ENCODE measurements at places on chromosomes 7 and 10.
A peak's percentile ranks its signal among the peaks of the same experiment; 100 is the strongest.

GRCh38 chr10:116207690-116208089 lies 65.3 kb downstream of the GFRA1 start:
- DNase-seq: no peak

DNA sequence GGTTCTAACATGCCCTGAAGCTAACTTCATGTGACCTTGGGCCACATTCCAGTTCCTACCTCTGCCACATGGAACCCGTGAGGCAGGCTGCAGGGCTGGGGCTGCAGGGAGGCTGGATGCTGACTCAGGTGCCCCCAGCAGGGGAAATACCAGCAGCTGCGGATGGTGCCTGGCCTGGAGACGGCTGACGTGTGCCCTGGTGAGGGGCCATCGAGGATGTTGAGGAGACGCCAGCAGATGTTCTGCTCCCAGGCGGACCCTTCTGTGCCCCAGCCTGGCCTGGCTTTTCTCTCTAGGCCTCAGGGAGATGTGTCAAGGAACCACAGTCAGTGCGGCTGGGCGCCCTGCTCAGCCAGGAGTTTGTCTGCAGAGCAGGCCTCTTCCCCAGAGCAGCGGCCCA lies 8.8 kb downstream of the BAG3 start:
- DNase-seq: no peak

DNA sequence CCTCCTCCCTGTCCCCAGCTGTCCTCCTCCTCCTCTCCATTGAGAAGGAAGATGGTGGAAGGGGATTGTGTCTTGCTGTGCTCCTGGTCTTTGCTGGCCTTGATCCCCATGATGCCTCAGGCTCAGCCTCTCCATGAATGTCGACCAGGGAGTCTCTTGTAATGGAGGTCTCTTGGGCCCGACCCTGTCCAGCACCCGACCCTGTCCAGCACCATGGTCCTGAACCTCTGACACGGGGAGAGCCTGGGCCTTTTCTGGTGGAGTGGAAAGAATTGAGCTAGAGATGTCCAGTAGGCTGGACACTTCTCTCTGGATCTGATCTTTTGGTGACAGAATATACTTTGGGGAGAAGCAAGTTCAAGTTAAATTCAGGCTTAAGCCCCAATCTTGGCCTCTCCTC lies 42.3 kb upstream of the HMX3 start:
- DNase-seq: no peak

DNA sequence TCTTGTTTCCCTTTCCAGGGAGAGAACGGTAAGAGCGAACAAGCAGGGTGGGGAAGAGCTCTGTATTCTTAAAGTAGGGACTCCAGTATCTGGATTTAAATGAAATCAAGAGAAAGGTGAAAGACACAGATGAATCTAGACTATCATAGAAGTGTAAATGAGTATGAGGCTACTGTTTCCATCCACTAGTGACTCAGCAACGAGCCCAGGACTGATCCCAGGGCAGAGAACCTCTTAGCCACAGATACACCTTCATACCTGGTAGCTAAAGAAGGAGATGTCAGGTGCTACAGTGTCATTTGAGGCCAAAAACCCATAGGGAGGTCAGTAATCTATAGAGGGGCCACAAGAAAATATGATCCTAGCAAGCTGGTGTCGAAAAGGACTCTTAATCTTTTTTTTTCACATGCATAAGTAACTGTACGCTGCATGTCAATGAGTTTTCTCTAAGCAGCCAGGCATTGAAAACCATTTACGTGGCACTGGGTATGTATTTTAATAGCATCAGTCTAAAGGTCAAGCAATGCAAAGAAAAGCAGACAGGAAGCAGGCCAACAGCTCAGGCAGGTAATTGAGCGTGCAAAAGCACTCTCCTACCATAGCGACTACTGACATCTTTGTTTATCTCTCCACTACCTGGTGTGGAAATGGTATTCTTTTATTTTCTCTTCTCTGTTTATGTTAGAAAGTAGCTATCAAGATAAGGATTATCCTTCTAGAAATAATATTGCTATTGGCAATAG lies 91.5 kb upstream of the EGR2 start:
- no peak for DNase-seq

GRCh38 chr10:118950190-118950680 lies 79.3 kb upstream of the NANOS1 start:
- no peak for DNase-seq

GRCh38 chr7:157660971-157661610 lies 324.3 kb downstream of the DNAJB6 start:
- no peak for DNase-seq

- no peak for DNase-seq
These were observed 1.6 kb downstream of the IDI2 start for GRCh38 chr10:1024103-1024502.

DNA sequence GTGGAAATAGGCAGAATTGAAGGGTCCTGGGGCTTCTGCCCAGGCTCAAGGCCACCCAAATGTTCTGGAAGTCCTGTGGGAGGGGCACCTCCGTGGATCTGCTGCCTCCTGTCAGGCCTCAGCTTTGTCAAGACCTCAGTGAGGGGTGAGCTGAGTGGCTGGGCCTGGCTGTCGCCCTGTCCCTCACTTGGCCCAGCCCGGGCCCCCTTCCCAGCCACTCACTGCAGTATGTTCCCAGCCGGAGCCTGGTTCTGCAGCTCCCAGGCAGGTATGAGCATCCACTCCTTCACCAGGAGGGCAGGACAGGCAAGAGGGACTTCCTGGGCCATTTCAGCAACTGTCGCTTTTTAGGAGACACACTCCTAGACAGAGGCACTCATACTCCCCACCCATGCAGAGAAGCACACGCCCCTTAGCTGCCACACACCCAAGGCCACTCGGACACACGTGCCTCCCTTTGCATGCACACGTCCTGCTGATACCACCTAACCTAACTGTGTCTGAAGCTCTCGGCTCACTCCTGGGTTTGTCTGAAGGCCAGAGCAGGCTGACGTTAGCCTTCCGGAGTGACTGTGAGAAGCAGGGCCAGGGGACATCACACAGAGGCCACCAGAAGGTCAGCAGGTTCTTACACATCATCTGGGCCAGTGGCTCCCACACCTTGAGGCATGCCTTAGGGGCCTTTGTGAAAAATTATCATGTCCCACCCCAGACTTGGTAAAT lies 72.2 kb upstream of the COL13A1 start:
- DNase-seq: no peak

- no peak for DNase-seq
These were observed 12.1 kb upstream of the PDGFA start for GRCh38 chr7:531777-532176.

DNA sequence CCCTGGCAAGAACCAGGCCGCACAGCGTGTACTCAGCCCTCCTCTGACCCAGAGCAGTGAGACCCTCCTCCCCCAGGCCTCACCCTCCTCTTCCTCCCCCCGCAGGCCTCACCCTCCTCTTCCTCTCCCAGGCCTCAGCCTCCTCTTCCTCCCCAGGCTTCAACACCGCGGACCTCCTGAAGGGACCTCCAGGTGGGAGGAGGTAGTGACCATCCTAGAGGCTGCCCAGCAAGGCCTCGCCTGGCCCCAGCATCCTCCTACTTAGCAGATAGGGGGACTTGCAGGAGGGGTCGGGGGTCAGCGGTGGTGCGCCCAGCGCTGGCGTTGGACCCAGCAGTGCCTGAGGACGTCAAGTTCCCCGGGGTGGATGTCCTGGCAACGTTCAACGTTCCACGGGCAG lies 270.8 kb downstream of the ELFN1 start:
- no peak for DNase-seq

- DNase-seq: no peak
These were observed 95.2 kb downstream of the GLCCI1 start for GRCh38 chr7:8063706-8064297.

DNA sequence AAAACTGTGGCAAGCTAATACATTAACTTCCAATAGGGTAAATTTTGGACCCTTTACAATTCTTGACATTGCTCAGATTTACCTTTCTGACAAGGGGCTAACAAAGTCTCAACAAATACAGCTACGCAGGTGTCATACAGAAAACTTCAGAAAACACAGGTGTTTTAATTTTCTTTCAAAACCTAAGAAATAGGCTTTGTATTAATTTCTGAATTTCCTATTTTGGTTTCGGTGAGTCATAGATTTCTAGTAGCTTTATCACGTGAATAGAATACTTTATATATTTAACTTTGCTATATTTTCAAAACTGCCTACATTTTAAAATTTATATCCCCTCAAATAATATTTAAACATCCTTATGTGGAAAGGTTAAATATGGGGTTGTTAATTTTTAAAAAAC lies 215.3 kb downstream of the DGKB start:
- no peak for DNase-seq

GRCh38 chr10:105540381-105540780 lies 899.3 kb downstream of the SORCS3 start:
- no peak for DNase-seq

GRCh38 chr7:107253599-107253998 lies 84.8 kb downstream of the HBP1 start:
- no peak for DNase-seq

DNA sequence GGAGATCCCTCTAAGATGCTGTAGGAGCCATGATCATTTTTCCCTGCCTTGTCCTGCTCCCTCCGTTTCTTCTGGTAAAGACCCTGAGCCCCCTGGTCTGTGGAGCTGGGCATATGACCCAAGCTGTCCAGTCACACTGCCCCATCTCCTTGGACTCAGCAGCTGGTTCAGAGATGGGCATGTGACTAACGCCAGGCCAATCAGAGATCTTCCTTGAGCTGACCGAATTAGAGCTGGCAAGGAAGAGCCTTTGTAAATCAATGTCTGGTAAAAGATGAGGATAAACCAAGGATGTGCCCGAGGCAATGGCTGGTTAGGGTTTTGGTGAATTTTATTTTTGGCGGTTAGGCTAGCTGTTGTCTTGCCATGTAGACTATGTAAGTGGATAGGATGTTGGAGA lies 173.3 kb downstream of the LCOR start:
- no peak for DNase-seq

DNA sequence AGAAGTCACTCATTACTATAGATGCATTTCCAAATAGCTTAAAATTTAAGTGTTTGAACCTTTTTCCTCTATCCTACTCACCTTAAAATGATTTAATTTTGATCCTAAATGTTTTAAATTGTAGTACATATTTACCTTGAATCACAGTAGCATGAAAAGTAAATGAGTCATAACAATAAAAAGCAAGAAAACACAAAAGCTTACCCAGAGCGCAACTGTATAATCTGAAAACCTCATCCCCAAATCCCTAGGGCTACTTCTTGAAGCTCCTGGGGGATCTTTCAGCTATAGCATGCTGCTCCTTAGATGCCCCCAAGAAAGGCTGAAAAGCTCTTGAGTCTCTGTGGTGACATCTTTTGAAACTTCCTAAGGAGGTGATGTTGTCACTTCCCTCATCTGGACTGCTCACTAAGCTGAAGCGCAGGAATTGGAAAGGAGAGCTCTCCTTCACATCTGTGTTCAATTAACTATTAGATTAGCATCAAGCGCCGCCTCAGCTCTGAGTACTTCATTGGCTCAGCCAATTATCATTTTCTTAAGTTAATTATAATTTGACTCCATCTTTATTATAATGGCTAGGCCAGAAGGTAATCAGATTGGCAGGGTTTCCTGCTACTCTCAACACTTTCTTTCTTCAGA lies 60.2 kb downstream of the SEMA3E start:
- DNase-seq: peak; percentile 1

GRCh38 chr7:155291729-155292128 lies 5.9 kb upstream of the INSIG1 start:
- DNase-seq: no peak

- DNase-seq: no peak
These were observed 654.0 kb downstream of the SDK1 start for GRCh38 chr7:3955026-3955425.

DNA sequence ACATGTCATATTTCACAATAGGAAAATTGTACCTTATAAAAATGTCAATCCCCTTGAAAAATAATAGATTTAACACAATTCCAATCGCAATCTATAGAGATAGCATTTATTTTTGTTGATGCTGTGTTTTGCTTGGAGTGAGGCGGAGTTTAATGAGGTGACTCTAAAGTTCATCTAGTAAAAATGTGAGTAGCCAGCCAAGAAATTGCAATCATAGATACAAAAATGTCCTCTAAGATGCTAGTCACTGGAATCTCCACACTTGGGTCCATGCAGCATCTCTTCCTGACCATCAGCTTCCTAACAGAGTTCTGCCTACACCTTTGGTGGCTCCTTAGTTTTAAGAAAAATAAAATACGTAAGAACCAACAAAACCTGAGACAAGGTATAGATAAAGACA lies 44.9 kb downstream of the GLI3 start:
- DNase-seq: peak; percentile 40

GRCh38 chr7:75915416-75916156 lies 631 bp downstream of the POR start:
- peak; percentile 46 for DNase-seq

- DNase-seq: no peak
These were observed 50.8 kb upstream of the CREB5 start for GRCh38 chr7:28361551-28361950.

DNA sequence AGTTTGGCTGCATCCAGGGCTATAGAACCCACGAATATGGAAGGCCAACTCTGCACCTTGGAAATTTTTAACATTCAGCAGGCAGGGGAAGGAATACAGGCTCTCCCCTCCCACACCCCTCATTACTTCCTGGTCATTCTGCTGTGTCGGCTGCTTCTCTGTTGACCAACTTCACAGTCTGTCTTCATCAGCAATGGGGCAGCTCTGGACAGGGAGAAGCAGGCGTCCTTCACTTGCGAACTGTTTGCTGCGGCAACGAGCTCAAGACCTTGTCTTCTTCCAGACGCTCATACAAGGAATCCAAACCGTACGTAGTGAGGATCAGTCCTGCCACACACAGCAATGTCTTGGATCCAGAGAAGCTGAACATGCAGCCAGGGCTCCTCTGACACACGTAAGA lies 192.2 kb downstream of the DIP2C start:
- no peak for DNase-seq

GRCh38 chr10:83166344-83166743 lies 973.0 kb upstream of the GHITM start:
- no peak for DNase-seq
